ENCODE measurements at places on chromosomes 11 and 22.
A peak's percentile ranks its signal among the peaks of the same experiment; 100 is the strongest.

- peak; percentile 9 for DNase-seq
Measured at GRCh38 chr11:31340903-31341572, 28.5 kb downstream of the DCDC1 start.

DNA sequence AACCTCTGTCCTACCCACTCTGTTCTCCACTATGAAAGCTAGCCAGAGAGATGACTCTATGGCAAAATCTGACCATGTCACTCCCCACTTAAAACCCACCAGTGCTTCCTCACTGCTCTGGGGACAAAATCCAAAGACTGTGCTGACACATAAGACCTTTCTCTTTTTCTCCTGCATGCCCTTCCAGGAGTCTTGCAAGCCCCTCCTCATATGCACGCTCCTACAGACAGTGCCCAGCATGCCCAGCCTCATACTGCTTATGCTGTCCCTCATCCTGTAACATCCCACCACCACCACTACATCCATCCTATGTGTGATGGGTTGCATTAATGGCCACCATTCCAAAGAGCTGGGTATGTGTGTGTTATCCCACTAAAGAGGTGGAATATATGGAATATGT, 118.3 kb downstream of the BUD13 start:
- DNase-seq = no peak

GRCh38 chr11:77310721-77311120, 9.2 kb upstream of the GDPD4 start:
- DNase-seq = no peak

DNA sequence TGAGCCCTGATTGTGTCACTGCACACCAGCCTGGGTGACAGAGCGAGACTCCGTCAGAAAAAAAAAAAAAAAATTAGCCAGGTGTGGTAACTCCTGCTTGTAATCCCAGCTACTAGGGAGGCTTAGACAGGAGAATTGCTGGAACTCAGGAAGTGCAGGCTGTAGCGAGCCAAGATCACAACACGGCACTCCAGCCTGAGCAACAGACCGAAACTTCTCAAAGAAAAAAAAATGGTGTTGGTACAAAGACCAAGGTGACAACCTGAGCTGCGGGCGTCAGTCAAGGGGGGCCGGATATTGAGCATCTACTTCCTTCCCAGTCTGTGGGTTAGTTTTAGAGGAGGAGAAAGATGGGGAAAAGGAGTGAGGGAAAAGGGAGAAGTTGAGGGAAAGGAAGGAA, 48.5 kb upstream of the HSPA8 start:
- DNase-seq = no peak

- DNase-seq = peak; percentile 55
Measured at GRCh38 chr11:20647976-20648565, 21.3 kb upstream of the NELL1 start.

GRCh38 chr22:36659762-36660509, 43.6 kb downstream of the CACNG2 start:
- peak; percentile 92 for DNase-seq

DNA sequence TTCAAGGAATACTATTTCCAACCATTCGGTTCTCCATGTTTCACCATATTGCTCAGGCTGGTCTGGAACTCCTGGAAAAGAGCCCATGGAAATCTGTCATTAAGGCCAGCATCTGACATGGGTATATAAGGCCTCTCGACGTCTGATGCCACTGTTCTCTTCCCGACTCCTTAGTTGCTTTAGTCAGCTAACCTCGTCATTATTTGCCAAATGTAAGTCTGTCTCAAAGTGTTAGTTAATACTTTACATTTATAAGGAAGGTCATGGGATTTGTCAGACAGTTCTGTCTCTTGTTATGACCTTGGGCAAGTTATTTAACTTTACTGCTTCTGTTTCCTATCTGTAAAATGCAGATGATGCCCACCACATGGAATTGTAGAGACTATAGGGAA, 1.6 kb downstream of the MRPL48 start:
- no peak for DNase-seq

- no peak for DNase-seq
Measured at GRCh38 chr22:46764779-46765485, 2.5 kb downstream of the TBC1D22A start.

- DNase-seq = no peak
Measured at GRCh38 chr22:44207173-44207980, 26.7 kb downstream of the PARVG start.

DNA sequence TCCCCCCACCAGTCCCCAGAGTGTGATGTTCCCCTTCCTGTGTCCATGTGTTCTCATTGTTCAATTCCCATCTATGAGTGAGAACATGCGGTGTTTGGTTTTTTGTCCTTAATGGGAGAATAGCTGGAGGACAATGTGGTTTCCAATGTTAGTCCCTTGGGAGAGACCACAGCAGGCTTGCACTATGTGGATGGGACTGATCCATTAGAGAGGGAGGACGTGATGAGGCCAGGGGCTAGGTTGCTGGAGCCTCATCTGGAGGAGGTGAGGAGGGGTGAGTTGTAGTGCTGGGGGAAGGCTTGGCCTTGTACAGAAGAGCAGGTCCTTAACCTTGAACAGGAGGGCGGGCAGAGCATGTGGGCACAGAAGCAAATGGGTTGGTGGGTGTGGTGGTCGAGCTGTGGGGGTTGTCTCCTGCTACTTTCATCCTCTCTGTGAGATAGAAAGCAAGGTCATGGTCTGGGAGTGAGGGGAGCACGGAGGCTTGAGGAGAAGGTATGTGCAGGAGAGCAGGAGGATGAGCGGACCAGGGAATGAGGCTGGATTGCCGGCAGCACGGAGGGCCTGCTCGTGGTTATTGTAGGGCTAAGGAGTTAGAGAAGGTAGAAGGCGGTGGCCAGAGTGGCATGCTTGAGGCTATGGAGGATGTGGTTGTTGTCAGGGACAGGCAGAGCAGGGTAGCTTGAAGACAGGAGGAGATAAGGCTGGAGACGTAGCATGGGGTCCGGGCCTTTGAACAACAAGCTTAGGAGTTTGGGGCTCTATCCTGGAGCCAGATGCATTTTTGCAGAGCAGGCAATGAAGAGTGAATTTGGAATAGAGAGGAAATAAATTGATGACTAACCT, 11.2 kb upstream of the SREBF2 start:
- DNase-seq = no peak

GRCh38 chr11:2775083-2775625, 75.4 kb upstream of the KCNQ1OT1 start:
- DNase-seq = no peak

DNA sequence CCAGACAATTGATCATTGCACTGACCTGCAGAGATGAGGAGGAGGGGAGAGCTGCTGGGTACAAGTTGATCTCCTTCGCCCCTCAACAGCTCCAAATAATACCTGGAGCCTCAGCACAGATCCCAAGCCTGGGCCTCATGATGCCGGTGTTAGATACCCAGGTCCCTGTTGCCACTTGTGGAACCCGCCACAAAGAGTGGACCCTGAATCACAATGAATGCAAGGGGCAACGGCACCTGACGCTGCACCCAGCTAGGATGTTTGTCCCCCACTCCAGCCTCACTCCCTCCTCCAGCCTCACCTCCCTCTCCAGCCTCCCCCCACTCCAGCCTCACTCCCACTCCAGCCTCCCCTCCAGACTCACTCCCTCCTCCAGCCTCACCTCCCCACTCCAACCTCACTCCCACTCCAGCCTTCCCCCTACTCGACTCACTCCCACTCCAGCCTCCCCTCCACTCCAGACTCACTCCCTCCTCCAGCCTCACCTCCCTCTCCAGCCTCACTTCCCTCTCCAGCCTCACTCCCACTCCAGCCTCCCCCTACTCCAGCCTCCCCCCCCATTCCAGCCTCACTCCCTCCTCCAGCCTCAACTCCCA, 879.0 kb downstream of the BRD1 start:
- no peak for DNase-seq

DNA sequence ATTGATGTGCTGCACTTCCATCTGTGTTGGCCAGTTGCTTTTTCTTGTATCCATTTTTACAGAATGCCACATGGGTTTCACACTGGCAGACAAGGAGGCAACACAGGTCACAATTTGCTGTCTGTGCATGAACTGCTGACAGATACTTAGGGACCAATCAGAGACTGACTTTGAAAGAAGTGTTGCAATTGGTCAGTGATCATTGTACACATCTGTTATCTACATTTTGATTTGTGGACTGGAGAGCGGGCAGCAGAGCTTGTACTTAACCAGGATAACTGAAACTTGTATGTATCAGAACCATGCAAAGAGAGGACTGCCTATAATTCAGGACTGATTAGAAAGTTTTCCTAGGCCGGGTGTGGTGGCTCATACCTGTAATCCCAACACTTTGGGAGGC, 21.8 kb downstream of the PRR5 start:
- DNase-seq = no peak

- DNase-seq = no peak
Measured at GRCh38 chr22:23079814-23080521, 9.6 kb downstream of the GNAZ start.

- DNase-seq = no peak
Measured at GRCh38 chr11:40170078-40170477, 1289.4 kb downstream of the LRRC4C start.

DNA sequence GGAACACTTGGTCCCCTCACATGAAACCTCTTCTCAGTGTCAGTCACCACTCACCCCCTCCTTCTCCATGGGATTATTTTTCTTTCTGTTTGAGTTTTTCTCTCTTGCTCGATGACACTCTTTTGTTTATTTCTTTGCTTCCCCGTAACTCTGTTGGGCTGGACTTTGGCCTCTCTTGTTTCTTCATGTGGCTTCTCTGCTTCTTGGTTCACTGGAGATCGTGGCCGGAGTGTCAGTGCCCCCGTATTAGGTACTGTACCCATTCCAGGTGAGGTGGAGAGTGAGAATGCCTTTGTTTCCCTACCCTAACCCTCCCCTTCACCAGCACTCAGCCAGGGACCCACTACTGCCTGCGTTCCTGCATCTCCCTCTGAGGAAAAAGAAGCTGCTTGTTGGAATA, 32.5 kb downstream of the CYB5R2 start:
- DNase-seq = no peak

- DNase-seq = no peak
Measured at GRCh38 chr11:12629601-12630313, 44.5 kb upstream of the TEAD1 start.

DNA sequence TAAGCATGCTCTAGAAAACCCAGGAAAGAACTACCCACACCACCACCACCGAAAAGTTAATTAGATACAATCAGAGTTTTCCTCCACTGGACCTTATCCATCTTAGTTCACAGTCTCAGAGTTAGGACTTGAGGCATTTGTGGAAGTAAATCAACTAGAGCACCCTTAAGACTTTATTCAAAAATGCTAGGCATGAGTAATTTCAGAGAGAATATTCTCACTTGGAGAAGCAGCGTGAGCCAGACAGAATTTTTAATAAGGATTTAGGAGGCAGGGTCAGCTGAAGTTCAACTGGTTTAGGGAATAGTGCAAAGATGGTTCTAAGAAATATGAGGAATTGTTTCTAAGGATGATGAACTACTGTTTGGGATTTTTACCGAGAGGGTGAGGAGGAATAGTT, 1.2 kb upstream of the OLFML1 start:
- no peak for DNase-seq

DNA sequence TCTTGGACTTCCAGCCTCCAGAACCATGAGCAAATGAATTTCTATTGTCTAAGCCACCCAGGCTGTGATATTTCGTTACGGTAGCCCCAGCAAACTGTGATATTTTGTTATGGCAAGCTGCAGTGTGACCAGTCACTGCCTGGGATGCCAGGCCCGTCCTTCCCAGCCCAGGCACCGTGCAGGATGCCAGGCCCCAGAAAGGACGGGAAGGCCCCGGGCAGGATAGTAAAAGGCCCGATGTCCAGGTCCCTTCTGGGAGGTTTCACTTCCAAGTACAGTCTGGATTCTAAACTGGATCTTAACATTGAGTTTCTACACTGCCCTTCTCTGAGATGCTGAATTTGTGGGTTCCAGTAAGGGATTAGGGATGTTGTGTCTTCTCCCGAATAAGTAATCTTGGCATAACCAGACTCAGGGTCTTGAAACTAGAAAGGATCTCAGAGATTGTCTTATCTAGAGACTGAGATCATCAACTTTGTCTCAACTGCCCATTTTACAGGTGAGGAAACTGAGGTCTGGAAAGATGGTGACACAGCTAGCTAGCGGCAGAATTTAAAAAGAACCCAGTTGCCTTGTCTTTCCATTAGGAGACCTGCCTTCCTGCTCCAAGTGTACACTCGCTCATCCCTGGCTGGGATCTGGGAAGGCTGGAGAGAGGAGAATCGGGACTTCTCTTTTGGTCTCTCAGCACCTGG, 19.9 kb downstream of the RPUSD4 start:
- no peak for DNase-seq

DNA sequence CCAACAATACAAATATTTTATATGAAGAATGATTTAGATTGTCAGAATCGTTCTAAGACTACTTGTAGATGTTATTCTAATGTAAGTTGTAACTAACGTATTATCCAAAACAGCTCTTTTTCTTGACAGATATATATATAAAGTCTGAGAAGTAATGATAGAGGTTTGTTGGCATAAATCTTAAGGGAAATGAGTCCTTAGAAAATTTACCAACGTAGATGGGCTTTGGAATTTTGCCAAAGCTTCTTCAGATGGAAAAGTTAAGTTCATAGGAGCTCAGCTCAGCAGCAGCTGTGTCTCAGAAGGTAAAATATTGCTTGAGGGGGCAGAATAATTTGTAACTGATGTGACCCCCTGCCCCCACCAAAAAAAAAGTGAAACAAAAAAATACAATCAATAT, 66.7 kb downstream of the BID start:
- DNase-seq = peak; percentile 50

DNA sequence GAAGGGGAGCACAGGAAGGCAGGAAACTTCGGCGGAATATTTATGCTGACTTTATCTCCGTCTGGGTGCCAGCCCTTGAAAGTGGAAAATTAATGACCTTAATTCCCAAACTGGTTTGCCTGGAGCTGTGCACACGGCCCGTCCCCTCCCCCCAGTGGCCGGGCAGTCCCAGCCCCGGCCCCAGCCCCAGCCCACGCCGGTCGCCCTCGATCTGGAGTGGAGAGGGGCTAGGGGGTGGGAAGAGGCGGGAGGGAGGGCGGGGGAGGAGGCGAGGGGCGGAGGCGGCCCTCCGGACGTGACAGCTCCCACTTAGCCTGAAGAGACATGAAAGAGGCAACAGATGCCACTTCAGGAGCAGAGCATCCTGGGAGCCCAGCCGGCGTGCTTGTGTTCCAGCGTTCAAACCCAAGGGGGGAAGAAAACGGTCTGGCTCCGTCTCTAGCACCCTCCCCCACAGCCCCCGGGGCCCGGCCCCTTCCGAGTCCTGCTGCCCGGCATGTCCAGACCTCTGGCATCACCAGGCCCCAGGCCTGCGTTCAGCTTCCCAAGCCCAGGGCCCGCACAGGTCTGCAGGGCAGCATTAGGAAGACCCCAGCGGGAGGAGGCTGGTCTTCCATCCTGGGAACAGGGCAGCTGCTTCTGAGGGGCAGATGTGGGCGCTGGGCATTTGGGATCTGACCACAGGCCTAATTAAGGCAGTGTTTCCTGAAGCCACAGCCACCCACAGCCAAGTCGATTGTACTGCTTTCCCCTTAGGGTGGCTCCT, 20.0 kb upstream of the LMO1 start:
- no peak for DNase-seq

GRCh38 chr11:73498343-73498742, 99.6 kb downstream of the FAM168A start:
- DNase-seq = no peak

GRCh38 chr11:61092280-61092766, 10.0 kb upstream of the CD5 start:
- peak; percentile 81 for DNase-seq
